Ureter (tissue), 1 donor: ENCODE measurements at places on chromosomes 3 and 15. TPM values are rescaled to one million over a fixed set of nuclear protein-coding genes. Genes with fewer than 3 reads are reported as not detected.

Gene ZNF80
- not detected for total RNA-seq

Gene FAM107A
- 102 TPM for total RNA-seq

Gene RARB
- total RNA-seq = 14.0 TPM

Gene RASSF1
- 21.2 TPM for total RNA-seq

Gene SEMA3G
- 7.5 TPM for total RNA-seq

Gene MUSTN1
- 15.9 TPM for total RNA-seq

Gene GPR62
- total RNA-seq = 0.57 TPM

Gene RFTN1
- 24.4 TPM for total RNA-seq

Gene RGMA
- total RNA-seq = 6.4 TPM

Gene CCDC54
- total RNA-seq = not detected

Gene TMEM89
- total RNA-seq = not detected

Gene ACAN
- 1.6 TPM for total RNA-seq

Gene ECE2
- total RNA-seq = 0.81 TPM

Gene TNFSF10
- total RNA-seq = 44.1 TPM
